ENCODE measurements at places on chromosomes 4 and X. TPM values are rescaled to one million over a fixed set of nuclear protein-coding genes. Genes with fewer than 3 reads are reported as not detected.

DNA sequence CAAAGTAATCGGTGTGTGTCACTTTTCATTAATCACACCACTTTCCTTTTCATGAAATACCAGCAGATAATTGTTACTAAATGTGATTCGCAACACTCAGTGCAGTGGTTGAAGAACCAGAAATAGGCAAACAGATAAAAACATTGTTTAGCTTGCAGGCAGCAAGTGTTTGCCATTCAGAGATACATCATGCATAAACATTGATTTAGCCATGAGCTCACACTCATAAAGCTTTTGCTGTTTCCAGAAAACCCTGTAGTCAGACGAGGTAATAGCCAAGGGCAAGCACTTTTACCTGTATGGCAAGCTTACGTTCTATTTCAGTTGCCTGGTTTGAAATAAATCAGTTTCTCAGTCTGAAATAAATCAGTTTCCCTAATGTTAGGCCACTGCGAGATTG is 542.0 kb upstream of the TENM3 start:
- DNase-seq, result no peak

DNA sequence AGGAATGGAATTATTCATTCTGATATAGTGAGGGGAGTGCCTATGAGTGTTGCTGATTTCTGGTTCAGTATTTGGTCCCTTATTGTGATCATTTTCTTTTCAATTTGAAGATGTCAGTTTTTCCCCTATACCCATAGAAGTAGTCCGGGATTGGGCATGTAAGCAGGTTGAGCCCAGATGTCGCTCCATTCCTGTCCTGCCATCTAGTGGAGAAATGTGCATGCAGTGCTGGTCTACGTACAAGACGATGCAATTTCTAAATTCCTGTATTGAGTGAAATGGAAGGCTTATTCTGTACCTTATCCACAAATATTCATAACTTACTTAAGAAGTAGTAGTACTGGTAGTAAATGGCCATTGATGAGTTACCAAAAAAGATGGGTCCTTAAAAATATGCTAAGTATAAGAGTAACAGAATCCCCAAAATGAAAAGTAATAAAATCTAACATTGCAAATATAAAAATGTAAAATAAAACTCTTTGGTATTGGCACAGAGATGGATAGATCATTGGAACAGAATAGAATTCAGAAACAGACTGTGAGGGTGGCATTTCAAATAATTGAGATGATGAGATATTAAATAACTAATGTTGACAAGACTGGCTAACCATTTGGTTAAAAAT is 60.9 kb downstream of the UGT8 start:
- DNase-seq, result peak; percentile 55

DNA sequence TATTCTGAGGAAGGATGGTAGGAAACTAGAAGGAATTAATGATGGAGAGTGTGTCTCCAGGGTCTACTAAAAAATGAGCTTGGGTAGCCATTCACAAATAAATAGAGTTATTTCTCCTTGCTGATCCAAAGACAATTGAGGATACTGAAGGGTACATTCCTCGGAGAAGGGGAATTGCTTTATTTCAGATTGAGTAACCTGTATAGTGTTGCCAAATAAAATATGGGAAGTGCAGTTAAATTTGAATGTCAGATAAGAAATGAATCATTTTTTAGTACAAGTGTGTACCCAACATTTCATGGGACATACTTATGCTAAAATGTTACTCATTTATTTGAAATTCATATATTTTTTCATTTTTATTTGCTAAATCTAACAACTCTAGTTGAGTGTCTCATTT is 16.0 kb upstream of the VSIG1 start:
- no peak for DNase-seq

DNA sequence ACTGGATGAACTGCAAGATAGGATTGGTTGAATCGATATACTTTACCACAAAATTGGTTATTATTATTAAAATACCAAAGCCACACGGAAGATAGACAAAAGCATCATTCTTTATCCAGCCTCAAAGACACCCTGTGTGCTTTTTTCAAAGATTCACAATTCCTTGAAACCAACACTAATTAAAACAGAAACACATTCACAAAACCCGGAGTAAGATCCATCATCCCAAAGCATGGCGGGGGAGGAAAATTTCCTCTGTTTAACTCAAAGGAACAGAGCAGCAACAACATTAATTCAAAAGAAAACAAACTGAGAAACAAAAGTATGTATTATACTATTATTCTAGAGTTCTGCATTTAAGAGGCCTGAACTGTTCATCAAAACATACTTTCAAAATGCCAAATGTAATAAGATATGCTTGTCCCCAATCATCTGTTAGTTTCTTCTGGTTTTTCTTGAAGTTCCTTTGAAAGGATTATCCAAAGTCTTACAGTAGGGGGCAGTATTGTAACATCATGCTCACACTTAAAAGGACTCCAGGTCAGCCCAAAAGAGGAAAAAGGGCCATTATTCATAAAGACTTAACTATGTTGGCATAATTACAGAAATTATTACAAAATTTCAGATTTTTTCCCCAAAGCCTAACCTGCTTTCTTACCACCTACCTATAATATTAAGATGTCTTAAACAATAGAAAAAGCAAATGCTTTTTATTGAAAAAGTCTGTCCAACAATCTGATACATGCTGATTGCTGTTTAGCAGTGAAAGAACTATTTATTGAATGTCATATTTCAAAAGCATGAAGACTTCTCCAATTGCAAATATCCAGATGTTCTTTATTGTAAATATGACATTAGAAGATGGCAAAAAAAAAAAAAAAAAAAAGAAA is 168.7 kb downstream of the SCFD2 start:
- peak; percentile 40 for DNase-seq

DNA sequence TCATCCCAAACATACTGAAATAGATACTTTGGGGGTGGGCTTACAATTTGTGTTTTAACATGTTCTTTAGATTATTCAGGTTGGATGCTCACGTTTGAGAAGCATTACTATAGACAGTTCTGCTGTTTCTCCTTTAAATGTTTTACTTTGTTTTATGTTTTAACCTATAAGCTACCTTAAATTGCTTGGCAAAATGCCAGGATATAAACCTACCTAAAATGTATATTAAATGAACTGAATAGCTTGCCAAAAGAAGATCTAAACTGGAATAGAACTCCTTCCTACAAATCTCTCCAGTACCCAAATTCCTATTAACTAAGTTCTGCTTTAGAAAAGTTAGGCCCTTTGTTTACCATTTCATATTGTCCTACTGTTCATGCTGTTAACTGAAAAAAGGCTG is 124.4 kb downstream of the TBX22 start:
- DNase-seq, result no peak

DNA sequence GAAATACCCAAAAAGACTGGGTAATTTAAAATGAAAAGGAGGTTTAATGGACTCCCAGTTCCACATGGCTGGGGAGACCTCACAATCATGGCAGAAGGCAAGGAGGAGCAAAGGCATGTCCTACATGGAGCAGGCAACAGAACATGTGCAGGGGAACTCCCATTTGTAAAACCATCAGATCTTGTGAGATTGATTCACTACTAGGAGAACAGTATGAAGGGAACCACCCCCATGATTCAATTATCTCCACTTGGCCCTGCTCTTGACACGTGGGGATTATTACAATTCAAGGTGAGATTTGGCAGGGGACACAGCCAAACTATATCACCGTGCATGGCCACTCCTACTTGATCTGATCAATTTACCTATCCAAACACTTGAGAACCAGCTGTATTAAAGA is 131.5 kb upstream of the LDB2 start:
- no peak for DNase-seq

DNA sequence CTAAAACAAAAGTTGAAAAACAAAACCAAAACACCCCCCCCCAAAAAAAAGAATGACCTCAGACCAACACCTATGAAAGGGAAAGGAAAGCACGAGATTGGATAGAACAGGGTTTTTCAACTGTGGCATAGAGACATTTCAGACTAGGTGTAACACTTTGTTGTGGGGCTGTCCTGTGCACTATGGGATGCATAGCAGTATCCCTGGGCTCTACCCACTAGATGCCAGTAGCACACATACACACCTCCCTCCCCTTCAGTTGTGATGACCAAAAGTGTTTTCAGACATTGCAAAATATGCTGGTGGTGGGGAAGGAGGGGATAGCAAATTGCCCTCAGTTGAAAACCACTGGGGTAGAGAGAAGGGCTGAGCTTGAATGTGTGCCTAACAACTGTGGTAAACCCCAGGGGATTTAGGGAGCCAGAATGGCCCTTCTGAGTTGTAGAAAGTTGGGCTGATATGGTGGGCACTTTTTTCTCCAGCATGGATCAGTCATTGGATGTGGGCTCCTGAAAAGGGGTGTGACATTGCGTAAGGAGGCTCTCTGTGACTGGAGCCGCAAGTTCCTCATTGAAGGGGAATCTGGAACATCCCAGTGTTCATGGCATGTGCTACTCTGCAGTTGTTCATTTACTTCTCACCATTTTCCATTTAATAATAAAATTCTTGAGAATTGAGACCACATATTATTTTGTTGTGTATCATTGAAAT is 8.8 kb upstream of the GEMIN8 start:
- DNase-seq, result no peak

- DNase-seq, result peak; percentile 23
Observed at GRCh38 chrX:45485719-45486118, 285.0 kb upstream of the DIPK2B start.

DNA sequence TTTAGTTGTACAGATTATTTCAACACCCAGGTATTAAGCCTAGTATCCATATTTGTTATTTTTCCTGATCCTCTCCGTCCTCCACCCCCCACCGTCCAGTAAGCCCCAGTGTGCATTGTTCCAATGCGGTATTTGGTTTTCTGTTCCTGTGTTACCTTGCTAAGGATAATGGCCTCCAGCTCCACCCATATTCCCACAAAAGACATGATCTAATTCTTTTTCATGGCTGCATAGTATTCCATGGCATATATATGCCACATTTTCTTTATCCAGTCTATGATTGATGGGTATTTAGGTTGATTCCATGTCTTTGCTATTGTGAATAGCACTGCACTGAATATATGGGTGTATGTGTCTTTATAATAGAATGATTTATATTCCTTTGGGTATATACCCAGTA is 22.1 kb upstream of the LNX1 start:
- DNase-seq, result no peak

- DNase-seq, result no peak
Observed at GRCh38 chr4:153223930-153224329, 19.7 kb downstream of the TRIM2 start.

HAUS3 gene
- polyA plus RNA-seq, result 16.0 TPM

FRG1 gene
- 41.3 TPM for polyA plus RNA-seq

CBR4 gene
- 21.1 TPM for polyA plus RNA-seq

RPA4 gene
- 0.10 TPM for polyA plus RNA-seq

FDCSP gene
- 0.18 TPM for polyA plus RNA-seq

ANXA3 gene
- polyA plus RNA-seq, result 81.3 TPM

CT83 gene
- polyA plus RNA-seq, result not detected

Data from large intestine (tissue), 12 donors.